ENCODE measurements at places on chromosomes 11 and 22. TPM values are rescaled to one million over a fixed set of nuclear protein-coding genes. Genes with fewer than 3 reads are reported as not detected.

Gene C11orf68
- 30.9 TPM for polyA plus RNA-seq

Gene FAM180B
- polyA plus RNA-seq, result 0.40 TPM

Gene UBQLN3
- polyA plus RNA-seq, result not detected

Gene TRPC6
- polyA plus RNA-seq, result 10.7 TPM

Gene KCNE3
- polyA plus RNA-seq, result 29.7 TPM

Gene BARX2
- polyA plus RNA-seq, result 0.62 TPM

Gene IL18
- polyA plus RNA-seq, result 5.3 TPM

Gene FOXRED1
- polyA plus RNA-seq, result 30.2 TPM

Gene SLC22A6
- 36.9 TPM for polyA plus RNA-seq

Gene MS4A6E
- not detected for polyA plus RNA-seq

Gene TTLL1
- 20.6 TPM for polyA plus RNA-seq

Gene NXPE4
- polyA plus RNA-seq, result not detected

Gene LBHD1
- 6.4 TPM for polyA plus RNA-seq

Gene OR51B2
- not detected for polyA plus RNA-seq

Gene TEX54
- polyA plus RNA-seq, result not detected

Gene PANX2
- 2.2 TPM for polyA plus RNA-seq

Gene GLYATL2
- polyA plus RNA-seq, result 2.1 TPM

Gene MUC5AC
- polyA plus RNA-seq, result 0.03 TPM

Gene USP2
- polyA plus RNA-seq, result 11.1 TPM

Gene SPA17
- polyA plus RNA-seq, result 20.1 TPM

Gene LRRC56
- polyA plus RNA-seq, result 2.9 TPM

Gene CASP5
- polyA plus RNA-seq, result not detected

Gene E2F8
- polyA plus RNA-seq, result 9.3 TPM

Gene POU2F3
- 0.23 TPM for polyA plus RNA-seq

Gene UPK2
- 6.0 TPM for polyA plus RNA-seq

Gene LIF
- 2.9 TPM for polyA plus RNA-seq

Gene GLB1L2
- polyA plus RNA-seq, result 25.9 TPM

Gene C11orf97
- not detected for polyA plus RNA-seq

Gene PRPF19
- polyA plus RNA-seq, result 134 TPM

Gene ELFN2
- 1.2 TPM for polyA plus RNA-seq

Gene BCO2
- polyA plus RNA-seq, result 3.5 TPM

Gene OR52J3
- not detected for polyA plus RNA-seq

Gene CBX7
- 13.8 TPM for polyA plus RNA-seq

Gene OR8K5
- not detected for polyA plus RNA-seq

Gene OR9I1
- not detected for polyA plus RNA-seq

Gene SLC22A9
- not detected for polyA plus RNA-seq

Gene OR52E8
- polyA plus RNA-seq, result not detected

Gene SMIM35
- 0.09 TPM for polyA plus RNA-seq

Gene MS4A18
- polyA plus RNA-seq, result not detected

Gene OR51B5
- 0.33 TPM for polyA plus RNA-seq

Gene MOGAT2
- 0.67 TPM for polyA plus RNA-seq
